PC-9 (cell line): ENCODE measurements at places on chromosomes 16 and 17.

GRCh38 chr16:89043636-89044417 lies 49.8 kb upstream of the ACSF3 start:
- DNase-seq = no peak

- no peak for DNase-seq
Observed at GRCh38 chr16:57041182-57042156, 50.9 kb upstream of the CPNE2 start.

- no peak for DNase-seq
Observed at GRCh38 chr16:54936979-54937670, 6.5 kb downstream of the IRX5 start.

DNA sequence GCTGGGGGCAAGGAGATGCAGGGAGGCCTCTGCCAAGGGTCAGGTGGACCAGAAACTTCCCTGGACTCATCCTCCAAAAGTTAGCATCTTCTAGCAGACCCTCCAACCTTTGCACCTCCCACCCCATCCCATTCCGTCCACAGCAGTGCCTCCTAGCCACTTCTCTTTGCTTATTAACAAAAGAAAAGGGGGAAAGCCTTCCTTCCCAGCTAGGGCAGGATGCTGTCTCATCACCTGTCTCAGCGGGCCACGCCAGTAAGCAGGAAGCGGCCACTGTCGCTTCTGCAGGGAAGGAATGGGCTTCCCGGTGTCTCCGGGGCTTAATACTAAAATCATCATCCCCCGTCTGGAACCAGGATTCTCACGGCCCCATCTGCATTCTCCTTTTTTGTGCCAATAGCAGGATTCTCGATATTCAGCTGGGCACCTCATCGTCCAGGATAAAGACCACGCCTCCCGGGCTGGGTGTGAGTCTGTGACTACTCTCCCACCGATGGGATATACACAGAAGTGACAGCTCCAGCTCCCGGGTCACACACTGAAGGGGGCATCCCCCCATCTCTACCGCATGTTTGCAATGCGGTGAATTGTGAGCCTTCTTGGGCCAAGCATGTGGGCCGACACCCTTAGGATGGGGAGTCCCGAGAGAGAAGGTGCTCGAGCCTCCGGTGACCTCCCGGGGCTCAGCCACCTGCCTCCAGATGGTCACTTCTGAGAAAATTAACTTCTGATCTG lies 15.5 kb upstream of the RBFOX3 start:
- no peak for DNase-seq

- no peak for DNase-seq
Observed at GRCh38 chr16:30398661-30399434, 3.6 kb downstream of the ZNF48 start.

GRCh38 chr17:78365561-78366108 lies 5.8 kb upstream of the SOCS3 start:
- no peak for DNase-seq

DNA sequence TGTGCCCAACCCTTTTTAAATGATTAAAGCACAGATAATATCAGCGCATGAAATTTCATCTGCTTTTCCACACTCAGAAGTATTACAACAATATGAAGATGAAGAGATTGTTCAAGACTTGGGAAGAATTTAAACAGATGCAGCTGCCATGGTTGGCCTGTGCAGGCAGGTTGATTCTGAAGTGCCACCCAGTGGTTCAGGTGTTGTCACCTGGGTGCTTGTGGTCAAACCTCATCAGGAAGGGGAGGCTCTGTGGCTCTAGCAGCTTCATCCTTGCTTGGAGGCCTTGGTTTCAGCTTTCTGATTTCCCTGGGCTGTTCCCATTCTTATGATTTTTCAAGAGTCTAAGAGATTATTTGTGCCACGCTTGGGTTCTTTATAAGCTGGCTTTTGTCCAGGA lies 22.2 kb upstream of the CLEC18C start:
- no peak for DNase-seq

GRCh38 chr17:2008332-2009126 lies 16.6 kb downstream of the RTN4RL1 start:
- DNase-seq = no peak

DNA sequence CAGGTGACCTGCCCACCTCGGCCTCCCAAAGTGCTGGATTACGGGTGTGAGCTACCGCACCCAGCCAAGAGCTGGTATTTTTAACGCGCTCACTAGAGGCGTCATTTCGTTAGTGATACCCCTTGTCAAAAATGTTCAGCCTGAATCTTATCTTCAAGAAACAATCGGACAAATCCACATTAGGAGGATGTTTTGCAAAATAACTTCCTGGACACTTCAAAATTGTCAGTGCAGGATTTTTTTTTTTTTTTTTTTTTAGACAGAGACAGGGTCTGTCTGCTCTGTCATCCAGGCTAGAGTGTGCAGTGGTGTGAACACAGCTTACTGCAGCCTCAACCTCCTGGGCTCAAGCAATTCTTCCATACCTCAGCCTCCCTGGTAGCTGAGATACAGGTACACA lies 63.0 kb downstream of the RMI2 start:
- DNase-seq = no peak

- DNase-seq = no peak
Observed at GRCh38 chr17:17551361-17551760, 40.1 kb downstream of the PEMT start.

GRCh38 chr16:65698791-65699321 lies 577.0 kb upstream of the CDH11 start:
- DNase-seq = no peak

- no peak for DNase-seq
Observed at GRCh38 chr17:57707892-57708291, 37.2 kb downstream of the CCDC182 start.

DNA sequence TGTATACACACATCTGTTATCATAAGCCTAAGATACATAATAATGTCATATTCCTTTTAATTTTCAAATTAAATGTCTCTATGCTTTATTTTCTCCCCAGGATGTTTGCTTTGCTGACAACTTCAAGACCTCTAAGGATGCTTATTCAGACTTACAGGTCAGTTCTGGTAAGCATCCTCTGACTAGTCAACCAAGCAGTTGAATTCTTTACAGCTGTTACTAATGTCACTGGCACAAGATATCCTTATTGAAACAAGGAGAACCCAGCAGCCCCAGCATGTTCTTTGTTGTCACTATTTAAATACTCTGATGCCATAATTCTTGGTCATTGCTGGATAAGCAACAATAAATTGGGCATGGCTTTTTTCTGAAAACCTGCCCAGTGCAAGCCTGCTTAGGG lies 232.3 kb upstream of the PMFBP1 start:
- no peak for DNase-seq

- DNase-seq = no peak
Observed at GRCh38 chr17:77427391-77427991, 286.7 kb downstream of the SEC14L1 start.

DNA sequence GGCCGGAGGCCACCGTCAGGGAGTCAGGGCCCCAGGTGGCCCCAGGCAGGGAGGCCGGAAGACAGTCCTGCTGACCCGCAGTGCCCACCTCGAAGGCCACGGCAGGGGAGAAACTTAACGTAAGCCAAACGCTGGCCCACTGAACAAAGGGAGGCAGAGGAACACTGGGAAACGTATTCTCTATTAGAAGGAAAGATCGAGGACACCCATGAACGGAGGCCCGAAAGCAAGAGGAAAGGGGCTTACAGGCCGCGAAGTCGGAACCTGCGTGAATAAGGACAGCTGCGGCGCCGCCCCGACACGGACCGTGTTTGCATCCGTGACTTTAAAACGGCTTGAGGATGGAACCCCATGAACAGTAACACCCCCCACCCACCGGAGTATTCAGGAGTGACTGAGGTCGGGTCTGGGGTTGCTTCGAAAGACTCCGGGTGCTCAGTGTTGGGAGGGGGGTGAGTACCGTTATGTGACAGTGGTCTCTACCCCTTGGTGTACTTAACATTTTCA lies 102.4 kb upstream of the METRNL start:
- no peak for DNase-seq

- peak; percentile 61 for DNase-seq
Observed at GRCh38 chr17:68368387-68368786, 77.1 kb downstream of the ARSG start.

GRCh38 chr17:7834542-7834956 lies 532 bp downstream of the KDM6B start:
- DNase-seq = peak; percentile 66

DNA sequence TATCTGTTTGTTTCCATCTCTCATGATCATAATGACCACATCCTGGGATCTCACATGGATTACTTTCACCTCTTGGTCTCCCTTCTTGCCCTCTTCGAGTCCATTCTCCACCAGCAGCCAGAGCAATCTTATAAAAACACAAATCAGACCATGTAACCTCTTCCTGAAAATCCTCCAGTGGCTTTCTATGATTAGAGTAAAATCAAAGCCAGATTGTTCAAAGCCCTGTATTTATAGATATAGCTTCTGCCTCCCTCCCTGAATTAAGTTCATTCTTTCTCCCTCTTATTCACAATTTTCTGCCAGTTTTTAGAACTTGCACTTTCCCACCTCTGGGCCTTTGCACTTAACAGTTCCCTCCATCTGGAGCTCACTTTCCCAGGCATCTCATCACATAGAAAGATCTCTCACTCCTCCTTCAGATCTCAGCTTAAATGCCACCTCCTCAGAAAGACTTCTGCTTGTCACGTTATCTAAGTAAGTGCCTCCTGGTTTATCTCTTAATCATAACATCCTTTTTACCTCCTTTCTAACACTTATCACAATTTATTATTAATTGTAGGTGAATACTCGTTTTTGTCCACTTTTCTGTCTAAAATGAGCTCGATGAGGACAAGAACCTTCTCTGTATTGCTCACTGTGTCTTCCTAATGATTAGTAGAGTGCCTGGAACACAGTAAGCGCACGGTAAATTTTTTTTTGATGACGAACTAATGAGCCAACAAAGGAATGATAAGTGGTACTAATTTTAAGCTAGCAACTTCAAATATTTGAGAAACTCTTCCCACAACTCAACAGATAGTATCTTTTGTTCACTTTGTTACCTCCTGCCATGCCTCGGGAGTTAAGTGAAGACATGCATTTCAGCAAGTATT lies 80.5 kb downstream of the CYB561 start:
- no peak for DNase-seq

- DNase-seq = no peak
Observed at GRCh38 chr17:39261286-39261685, 35.5 kb upstream of the STAC2 start.

DNA sequence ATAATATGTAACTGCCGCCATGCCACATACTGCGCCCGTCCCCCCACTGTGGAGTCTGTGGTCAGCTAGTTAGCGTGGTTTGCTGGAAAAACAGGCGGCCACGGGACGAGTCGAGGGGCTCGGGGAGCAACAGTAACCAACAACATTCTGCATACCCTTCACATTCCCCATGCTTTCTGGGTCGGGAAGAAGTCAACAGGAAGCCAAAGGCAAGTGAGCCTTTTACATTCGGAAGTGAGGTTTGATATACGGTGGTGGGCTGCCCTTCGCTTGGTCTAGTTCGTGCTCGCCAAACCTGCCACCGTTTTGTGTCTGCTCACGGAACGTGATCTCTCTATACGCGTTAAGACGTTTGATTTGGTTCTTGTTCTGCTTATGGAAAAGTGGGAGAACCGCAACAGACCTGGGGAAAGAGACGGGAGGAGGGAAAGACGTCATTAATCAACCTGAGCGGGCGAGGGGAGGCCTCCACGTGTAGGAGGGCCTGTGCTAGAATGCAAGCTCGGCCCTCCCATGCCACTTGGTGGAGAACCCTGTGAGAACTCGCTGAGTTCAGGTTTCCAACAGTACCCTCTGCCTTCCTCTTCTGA lies 28.9 kb upstream of the CFAP20 start:
- DNase-seq = no peak
